ENCODE measurements at places on chromosomes 7 and 10.

DNA sequence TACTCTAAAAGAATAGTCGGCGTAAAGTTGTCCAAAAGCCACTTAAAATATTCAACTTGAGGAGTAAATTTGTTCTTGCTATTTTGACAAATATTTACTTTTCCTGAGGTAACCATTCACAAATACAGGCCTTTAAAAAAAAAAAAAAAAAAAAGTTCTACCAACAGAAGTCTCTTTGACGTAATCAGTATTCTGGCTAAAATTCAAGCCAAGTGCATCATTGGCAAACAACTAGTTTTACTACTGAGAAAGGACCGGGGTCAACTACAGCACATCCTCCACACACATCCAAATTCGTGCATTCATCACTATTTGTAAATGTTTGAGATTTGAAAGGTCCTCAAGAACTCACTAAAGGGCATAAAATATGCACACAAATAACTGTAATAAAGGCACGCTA, 2.0 kb downstream of the OAT start:
- DNase-seq, result peak; percentile 19

DNA sequence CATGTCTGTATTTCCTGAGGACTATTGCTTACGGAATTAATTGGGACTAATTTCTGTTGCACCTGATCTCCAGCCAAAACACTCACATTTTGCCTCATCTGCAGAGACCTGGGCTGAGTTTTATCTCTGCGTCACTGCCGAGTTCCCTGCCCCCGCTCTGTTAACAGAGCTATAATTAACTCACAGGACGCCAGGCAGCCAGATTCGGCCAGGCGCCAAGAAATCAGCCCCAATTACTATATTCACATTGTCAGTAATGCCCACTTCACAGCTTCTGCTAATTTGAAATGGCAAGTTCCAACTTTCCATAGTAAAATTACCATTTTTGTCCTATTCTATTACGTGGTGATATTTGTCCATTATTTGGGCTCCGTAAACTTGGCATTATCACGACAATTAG, 130.5 kb downstream of the CUX1 start:
- no peak for DNase-seq

GRCh38 chr7:150340024-150340749, 1.2 kb downstream of the RARRES2 start:
- no peak for DNase-seq

DNA sequence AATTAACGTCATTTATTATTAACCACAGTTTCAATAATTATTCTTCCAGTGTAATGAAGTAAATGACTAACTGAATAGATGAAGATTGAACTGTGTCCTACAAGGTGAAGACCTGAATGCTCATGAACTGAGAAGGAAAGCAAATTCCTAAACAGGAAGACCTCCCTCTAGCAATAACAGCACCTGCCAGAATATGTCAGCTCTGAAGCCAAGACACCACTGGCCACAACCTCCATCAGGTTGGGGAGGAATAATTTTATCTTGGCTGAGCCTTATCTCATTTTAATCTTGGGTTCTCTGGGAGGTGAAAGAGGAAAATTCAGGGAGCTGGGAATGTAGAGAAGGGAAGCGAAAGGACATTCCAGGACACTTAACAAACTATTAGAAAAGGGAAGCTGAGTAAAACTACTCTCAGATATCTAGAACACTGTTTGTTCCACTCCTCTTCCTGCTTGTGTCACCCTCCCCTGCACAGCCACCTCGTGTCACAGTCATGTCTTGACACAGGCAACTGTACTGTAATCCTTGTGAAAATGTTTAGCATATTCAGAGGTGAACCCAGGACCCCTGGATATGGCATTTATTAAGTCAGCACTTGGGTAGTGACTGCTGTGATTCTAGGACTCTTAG, 4.6 kb upstream of the SLC13A1 start:
- no peak for DNase-seq

DNA sequence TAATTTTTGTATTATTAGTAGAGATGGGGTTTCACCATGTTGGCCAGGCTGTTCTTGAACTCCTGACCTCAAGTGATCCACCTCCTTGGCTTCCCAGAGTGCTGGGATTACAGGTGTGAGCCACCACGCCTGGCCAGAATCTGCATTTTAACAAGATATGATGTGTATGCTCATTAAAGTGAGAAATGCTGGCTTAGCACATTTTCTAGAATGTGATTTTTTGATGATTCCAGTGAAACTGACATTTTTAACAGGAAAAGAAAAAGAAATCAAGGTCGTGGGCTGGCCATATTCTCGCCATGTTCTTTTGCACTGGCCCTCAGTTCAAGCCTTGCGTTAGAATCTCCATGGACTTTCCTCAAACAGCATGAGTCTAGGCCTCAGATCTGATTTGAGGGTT, 18.1 kb upstream of the TPST1 start:
- DNase-seq, result no peak

- no peak for DNase-seq
Measured at GRCh38 chr7:96297876-96298275, 24.0 kb downstream of the SLC25A13 start.

DNA sequence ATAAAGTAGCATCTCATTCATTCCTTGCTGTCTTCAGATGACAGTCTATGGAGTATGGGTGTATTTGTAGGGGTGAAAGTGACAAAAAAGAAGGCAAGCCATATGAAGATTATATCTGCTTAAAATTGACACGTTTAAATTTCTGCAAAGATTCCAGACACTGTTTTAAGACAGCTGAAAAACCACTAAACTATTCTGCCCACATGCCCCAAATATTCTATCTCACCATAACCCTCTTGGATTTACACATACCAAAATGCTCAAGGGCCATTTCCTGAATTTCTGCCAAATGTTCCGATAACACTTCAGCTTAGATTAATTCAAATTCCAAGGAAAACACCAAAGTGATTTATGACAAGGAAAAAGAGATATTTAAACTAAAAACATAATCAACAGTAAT, 99.9 kb upstream of the IL6 start:
- DNase-seq, result no peak

GRCh38 chr7:151139791-151140190, 27.7 kb downstream of the GBX1 start:
- no peak for DNase-seq

- no peak for DNase-seq
Measured at GRCh38 chr10:100612601-100613595, 77.2 kb downstream of the HIF1AN start.

- no peak for DNase-seq
Measured at GRCh38 chr7:1818575-1819258, 148.6 kb downstream of the ELFN1 start.

- DNase-seq, result no peak
Measured at GRCh38 chr7:155709453-155709852, 65.0 kb downstream of the RBM33 start.

GRCh38 chr10:73756183-73756582, 12.0 kb downstream of the SEC24C start:
- DNase-seq, result no peak

- peak; percentile 96 for DNase-seq
Measured at GRCh38 chr10:34743814-34744213, 71.3 kb downstream of the PARD3 start.

DNA sequence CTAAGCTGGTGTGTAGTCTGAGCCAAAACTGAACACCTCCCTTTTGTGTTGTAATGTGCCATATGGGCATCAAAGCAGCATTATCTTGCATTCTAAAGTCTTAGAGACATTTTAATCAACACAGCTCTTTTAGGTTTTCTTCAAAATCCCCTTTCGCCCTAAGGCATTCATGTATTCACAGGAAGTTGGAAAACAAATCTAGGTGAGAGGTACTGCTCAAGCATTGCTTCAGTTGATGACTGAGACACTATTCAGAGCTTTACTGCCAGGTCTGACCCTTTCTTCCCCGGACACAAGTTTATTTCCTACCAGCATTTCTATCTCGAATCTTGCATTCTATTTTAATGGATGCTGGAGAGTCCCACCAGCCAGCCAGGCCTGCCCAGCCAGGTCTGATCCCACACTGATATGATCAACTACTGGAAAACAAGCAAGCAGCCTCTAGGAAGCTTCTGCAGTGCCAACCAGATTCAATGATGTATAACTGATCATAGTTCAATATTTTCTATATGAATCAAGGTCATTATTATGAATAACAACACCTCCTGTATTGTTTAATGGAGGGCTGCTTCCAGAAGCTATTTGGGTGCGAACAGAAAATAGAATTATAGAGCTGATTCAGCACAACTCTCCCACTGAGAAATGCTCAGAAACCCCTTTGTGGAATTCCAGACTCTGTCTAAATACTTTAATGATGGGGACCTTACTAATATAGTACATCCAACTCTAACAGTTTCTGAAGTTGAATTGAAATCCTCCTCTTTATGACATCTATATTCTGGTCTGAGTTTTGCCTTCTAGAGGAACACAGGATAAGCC, 4.0 kb upstream of the BRAF start:
- peak; percentile 72 for DNase-seq

DNA sequence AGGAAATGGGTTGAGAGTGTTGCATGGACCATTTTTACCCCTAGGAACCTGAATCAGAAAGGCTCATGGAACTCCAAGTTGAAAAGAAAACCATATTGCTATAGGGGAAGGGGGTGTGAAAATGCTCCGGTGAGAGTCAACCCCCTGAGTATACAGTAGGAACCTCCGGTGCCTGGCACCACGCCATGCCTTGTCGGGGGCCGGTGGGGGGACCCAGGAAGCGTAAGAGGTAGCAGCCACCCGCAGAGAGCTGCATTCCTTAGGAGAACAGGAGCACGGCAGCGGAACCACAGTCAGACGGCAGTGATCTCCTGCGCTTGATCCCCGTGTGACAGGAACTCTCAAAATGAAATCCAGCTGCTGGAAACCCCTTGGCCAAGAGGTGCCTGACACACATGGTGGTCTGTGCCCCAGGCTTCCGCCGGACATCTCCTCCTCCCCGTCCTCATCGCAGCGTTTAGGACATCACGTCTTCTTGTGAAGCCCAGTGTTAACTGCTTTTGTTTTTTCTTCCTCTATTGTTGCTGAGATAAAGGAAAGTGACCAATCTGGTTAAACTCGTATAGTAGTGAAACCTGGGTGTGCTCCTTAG, 186.8 kb downstream of the CELF2 start:
- DNase-seq, result peak; percentile 41

DNA sequence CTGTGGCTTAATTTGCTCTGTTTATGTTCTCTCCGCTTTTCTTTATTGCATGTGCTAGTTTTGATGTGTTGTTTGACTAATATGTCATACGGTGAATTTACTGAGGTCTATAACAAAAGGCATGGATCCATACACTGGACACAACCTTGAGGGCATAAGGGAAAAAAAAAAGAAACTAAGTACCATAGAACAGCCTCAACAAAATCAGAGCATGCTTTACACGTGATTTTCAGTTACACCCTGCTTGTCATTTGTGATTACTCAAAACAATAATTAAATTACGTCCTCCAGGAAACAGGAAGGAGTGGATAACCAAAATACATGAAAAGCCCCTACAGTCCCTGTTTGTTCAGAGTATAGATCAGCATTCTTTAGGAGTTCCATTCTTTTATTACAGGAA, 150.5 kb downstream of the CRPPA start:
- no peak for DNase-seq

GRCh38 chr10:10987111-10987510, 30.6 kb upstream of the CELF2 start:
- DNase-seq, result no peak

GRCh38 chr10:46527241-46527811, 29.1 kb downstream of the GPRIN2 start:
- no peak for DNase-seq

- DNase-seq, result no peak
Measured at GRCh38 chr7:155770241-155770640, 42.0 kb downstream of the SHH start.

- DNase-seq, result peak; percentile 25
Measured at GRCh38 chr7:78734626-78735025, 718.8 kb downstream of the MAGI2 start.

- DNase-seq, result no peak
Measured at GRCh38 chr7:20577441-20578071, 37.9 kb upstream of the ABCB5 start.

GRCh38 chr10:105063796-105064195, 422.7 kb downstream of the SORCS3 start:
- DNase-seq, result peak; percentile 55

- no peak for DNase-seq
Measured at GRCh38 chr10:116926426-116926825, 77.1 kb downstream of the ENO4 start.

DNA sequence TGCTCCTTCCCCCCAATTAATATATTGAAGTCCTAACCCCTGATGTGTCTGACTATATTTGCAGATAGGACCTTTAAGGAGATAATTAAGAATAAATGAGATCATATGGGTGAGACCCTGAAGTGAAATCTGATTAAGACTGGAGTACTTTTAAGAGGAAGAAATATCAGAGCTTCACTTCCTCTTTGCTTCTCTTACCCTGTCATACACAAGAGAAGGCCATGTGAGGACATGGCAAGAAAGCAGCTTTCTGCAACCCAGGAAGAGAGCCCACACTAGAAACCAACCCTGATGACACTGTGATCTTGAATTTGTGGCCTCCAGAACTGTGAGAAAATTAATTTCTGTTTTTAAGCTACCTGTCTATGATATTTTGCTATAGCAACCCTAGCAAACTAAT, 44.2 kb downstream of the JMJD1C start:
- no peak for DNase-seq

DNA sequence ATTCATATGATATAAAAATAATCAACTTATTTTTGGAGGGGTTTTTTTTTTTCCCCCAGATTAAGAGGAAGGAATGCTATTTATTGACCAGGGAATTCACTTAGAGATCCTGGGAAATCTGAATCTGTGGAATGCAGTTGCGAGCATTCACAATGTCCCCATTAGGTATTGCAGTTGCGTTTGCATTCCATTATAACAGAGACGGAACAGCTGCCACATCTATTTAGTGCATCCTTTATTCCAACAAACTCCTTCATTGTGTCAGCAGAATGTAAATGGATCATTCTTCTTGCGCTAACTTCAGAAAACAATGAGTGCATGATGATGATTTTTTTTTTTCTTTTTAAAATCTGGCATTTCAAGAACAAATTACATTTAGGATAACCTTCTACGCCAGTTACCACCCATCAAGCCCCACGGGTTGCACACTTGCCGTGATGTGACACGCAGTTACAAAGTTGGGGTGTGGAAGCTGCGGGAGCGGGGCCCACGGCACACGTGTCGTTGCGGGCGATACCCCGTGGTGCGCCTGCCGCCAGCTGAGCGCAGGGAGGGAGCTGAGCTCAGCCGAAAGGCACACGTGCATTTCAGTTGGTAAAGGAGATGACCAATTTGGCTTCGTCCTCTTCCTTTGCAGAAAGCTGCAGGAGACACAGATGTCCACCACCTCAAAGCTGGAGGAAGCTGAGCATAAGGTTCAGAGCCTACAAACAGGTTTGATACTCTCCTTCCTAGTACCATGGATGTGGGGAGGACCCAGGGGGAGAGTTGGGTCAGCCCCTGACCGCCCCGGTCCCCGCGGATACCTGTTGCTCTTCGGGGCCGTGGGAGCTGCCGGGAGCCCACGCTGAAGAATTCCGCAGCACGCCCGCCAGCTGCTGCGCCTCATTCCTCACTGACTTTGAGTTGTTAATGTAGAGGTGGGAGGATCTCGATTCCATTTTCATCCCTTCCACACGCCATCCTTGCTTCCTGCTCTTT, 175.3 kb upstream of the SH2B2 start:
- no peak for DNase-seq
